Activated naive CD8-positive, alpha-beta T cell treated with anti-CD3 and anti-CD28 coated beads, Interleukin-2, amount 50 U/mL, for 24 hours (primary cell): ENCODE measurements at places on chromosomes 7 and 10.
A peak's percentile ranks its signal among the peaks of the same experiment; 100 is the strongest.

GRCh38 chr7:26011039-26011696 lies 140.8 kb upstream of the NFE2L3 start:
- no peak for DNase-seq

DNA sequence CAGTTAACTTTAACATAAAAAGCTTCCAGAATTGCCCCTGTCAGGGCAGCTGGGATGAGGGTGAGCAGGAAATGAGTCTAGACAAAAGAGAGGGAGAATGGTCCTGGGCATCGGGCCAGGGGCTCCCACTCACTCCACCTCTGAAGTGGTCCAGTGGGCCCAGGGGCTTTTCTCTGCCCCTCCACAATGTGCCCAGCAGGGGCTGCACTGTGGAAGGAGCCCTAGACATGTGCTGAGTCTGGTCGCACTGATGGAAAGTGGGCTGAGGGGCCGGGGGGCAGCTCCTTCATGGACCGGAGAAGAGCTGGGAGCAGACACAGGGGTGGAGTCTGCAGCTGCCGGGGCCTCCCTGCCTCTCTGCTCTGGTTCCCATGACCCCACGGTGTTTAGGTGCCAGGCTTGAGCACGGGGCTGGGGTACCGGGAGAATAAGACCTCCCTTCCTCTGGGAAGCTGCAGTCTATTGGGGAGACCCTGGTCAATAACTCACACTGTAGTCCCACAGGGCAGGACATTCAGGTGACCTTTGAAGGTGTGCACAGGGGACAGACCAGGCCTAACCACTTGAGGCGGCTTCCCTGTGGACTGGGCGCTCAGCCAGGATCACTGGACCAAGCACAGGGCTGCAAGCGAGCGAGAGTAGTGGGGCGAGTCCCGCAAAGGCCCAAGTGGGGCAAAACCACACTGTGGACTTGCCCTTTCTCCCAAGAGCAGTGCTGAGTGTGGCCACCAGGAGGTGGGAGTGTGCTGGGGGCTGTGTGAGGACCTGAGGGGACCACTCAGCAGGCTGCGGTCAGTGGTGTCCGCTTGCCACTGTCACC lies 6.1 kb downstream of the ADCY1 start:
- DNase-seq, result no peak

- no peak for DNase-seq
These were observed 11.7 kb upstream of the MKI67 start for GRCh38 chr10:128137877-128138276.

DNA sequence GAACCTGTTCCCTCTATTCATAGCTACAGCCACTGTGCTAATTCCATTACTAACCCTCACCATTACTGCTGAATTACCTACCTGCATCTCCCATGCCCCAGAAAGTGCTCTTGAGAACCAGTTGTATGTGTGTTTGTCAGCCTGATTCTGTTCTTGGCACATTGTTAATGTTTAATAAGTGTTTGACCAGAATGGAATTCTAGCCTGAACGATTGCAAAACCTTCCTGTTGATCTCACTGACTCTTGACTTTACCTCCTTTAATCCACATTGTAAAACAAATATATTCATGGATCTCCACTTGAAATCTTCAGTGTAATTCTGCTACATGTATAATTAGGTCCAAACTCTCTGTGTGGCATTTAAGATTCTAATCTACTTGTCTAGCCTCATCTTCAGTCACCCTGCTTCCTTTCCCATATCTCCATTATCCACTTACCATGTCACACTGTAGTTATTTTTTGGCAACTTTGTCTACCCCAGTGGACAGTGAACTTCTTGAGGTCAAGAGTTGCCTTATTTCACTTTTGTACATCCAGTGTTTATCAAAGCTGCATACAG lies 4.9 kb downstream of the ZNF277 start:
- no peak for DNase-seq

DNA sequence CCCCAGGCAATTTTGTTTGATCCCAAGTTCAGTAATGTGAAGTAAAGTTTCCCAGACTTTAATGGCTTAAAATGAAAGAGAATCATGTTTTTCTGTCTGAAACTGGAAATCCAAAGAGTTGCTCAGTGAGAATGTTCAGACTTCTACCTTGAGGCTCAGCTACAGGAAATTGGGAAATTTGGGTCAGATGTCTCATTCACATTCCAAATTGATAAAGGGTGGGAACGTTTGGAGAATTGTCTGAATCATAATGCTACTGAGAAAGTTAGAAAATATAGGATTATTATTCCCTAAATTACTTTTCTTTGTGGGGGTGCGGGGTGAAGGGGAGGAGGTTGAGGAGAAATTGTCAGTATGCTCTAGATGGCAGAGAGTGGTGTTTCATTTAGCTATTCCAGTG lies 773.9 kb downstream of the LRMDA start:
- no peak for DNase-seq

- no peak for DNase-seq
These were observed 1060.3 kb upstream of the CELF2 start for GRCh38 chr10:9957351-9957750.

GRCh38 chr7:89023877-89024276 lies 228.3 kb upstream of the TEX47 start:
- DNase-seq, result no peak

DNA sequence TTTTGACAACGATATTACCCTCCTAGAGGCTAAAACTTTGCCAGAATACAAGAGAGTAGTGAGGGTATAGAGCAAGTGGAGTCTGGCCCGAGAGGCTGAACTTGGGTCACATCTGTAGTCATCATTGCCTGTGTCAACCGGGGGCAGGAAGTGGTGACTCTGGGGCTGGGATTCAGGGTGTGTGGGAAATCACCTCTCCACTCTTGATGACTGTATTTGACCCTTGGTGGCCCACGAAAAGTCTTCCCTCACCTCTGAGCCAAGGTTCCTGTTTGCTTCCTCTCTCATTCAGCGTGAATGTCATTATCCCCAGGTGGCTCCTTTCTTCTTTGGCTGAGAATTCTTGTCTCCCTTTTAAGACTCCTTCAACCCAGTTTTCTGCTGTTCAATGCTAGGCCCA lies 240.4 kb downstream of the ABCA13 start:
- no peak for DNase-seq

- DNase-seq, result no peak
These were observed 204.4 kb downstream of the PLXDC2 start for GRCh38 chr10:20020677-20021076.

- peak; percentile 64 for DNase-seq
These were observed 11.9 kb downstream of the FLNC start for GRCh38 chr7:128841921-128842673.

- no peak for DNase-seq
These were observed 42.2 kb downstream of the CH25H start for GRCh38 chr10:89164920-89165319.
